LoVo (cell line): ENCODE measurements at places on chromosomes 4 and X.
A peak's percentile ranks its signal among the peaks of the same experiment; 100 is the strongest.

GRCh38 chr4:144304025-144304424, 163.5 kb upstream of the GYPA start:
- DNase-seq: no peak

DNA sequence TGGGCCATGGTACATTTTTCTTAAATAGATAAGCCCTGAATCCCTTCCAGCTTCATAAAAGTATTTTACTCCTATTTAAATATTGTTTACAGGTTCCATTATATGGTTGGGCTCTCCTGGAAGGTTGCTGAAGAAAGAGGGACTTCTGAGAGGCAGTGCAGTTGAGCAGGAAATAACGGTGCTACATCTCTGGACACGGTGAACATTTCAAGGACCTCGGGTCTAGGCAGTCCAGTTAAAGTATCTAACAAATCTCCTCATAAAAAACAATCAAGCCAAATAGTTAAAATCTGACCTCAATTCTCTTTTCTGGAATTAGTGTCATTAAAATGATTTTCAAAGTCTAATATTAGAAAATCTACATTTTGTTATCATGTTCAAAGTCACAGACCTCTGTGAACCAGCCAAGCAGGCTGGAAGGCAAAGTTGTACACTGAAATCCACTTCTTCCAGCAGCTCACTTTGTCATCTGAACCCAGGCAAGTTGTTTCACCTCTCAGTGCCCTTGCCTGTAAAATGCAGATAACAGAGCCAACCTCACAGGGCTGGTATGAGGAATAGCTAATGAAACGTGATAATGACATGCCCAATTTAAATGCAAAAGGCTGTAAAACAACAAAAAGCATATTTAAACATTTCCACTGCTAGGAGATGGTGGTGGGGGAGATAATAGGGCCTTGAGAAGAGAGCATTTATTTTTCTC, 267.0 kb upstream of the KLF3 start:
- DNase-seq: no peak

GRCh38 chr4:168879188-168879587, 130.9 kb downstream of the CBR4 start:
- DNase-seq: no peak

DNA sequence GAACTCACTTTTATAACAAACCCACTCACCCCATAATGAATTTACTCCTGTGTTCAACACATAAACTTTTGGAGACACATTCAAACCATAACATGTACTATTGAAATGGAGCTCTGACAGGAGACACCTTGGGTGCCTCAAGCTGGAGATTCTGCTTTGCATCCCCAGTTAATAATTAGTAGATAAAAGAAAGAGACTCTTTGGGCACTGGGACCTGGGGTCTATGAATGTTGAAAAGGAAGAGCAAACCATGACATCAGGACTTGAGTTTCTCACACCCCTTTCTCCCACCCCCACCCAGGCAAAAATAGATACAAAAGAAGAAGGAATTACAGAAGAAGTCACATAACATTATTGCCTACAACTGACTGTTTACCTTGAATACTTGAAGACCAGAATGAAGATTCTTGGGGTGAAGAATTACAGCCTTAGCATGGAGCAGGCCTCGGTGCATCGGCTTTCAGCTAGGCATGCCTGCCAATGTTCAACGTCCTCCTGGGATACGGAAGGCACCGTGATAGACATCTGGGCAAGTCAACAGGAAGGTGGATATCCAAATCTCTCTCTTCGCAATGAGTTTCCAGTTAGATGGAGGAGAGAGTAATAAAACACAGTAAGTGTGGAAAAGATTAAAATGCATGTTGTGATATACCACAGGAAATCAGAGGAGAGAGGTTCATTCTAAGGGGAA, 316.0 kb downstream of the TRIML1 start:
- no peak for DNase-seq

DNA sequence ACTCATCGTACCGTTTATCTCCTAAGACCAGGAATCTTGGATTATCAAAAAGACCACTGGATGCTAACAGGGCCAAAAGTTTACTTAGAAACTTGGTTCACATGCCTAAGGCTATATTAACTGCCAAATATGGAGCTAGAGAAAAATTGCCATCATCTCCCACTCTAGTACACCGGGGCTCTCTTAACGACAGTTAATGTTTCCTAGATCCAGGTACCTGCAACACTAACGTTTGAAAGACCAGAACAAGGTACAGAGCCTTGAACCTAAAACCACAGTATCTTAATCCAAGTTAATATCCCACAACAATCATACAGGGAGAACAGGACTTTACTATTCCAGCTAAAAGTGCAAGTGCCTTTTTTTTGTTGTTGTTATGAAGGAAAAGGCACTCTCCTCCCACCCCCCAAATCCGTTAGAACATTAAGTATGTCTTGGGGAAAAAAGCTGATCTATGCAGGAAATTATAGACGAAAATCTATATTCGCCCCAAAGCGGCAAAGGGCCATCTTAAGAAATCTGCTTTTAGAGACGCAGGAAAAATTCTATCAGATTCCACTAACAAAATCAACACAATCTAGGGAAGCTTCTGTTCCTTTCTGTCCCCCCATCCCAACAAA, 1.3 kb downstream of the G3BP2 start:
- no peak for DNase-seq

GRCh38 chr4:8038719-8039251, 99.1 kb upstream of the AFAP1 start:
- no peak for DNase-seq

DNA sequence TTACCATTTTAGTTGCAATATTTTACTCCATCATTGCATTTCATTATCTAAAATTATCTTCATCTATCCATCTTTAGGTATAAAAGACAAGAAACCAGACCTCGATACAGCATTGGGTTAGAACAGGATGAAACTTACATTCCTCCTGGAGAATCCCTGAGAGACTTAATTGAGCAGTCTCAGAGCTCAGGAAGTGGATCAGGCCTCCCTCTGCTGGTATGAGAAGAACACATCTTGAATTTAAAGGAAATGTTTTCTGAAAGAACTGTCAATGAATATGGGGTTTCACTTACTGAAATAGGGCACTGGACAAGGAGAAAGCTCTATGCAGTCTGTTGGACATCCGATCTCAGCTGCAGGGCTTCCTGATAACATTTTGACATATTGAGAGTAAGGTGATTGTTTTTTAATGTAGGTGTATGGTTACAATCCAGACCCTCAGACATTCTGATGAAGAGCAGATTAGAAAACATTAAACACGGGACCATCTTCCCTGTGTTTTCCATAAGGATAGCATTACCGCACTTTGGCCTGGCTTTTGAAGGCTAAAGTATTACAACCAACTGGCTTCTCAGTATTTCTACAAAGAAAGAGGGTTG, 367.2 kb downstream of the BMPR1B start:
- peak; percentile 54 for DNase-seq

DNA sequence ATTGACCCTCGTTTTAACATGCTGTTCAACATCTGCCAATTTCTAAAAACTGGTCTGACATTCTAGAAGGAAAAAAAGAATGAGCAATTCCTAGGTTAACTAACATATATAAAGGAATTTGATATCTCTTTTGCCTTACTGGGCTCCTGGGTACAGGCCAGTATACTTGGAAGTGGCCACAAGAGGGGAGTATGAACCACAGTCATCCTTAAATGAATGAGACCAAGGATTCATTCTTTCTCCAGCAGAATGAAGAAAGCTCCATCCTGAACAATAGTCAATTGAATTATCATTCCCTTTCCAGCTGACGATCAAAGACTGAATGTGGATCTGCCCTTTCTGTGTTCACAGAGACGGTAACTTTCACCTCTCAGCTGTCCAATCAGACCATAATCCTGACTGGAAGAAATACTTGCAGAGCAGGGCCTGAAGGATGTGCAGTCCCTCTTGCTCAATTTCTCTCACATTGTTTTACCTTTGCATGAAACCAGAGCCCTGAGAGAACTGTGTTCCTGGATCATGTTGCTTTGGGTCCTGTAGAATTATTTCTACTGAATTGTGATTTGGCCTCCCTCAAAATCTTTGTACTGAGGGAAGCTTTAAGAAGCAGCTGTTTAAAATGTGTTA, 14.8 kb upstream of the SPARCL1 start:
- peak; percentile 28 for DNase-seq

DNA sequence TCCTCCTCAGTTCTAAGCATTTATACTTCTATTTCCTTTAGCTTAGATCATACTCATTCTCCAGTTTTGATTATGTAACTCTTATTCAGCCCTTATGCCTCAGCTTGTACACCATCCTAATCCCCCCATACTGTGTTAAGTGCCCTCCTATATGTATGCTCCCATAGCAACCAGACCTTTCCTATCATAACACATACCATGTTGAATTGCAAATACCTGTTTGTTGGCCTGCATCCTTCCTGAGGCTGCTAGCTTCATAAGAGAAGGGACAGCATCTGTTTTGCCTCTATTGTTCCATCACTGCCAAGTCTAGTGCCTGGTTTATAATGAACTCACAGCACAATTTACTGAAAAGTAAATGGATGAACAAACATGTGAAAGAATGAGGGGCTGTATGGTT, 443.7 kb downstream of the CENPC start:
- no peak for DNase-seq

DNA sequence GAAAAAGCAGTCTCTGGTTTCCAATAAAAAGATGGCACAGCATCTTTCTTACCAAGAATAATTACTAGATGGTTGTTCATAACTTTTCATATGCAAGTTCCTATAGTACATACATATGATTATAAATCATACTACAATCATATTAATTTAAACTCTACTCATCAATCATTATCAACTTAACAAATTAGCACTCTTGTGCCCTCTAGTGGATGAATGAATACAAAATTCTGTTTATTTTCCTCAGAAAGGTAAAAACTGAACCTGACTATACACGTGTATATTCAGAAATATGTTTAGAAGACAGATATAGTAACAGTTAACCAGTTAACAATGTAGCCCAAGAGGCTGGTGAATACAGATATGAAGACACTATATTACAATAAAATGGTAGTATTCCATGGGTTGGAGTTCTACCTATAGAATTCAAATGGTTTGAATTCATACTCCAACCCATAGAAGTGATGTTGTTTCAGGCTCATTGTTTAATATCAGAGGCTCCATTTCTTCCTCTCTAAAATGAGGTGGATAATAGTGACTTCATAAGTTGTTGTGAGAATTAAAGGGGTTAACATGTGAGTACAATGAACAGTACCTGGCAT, 100.0 kb downstream of the ADAMTS3 start:
- DNase-seq: peak; percentile 18

DNA sequence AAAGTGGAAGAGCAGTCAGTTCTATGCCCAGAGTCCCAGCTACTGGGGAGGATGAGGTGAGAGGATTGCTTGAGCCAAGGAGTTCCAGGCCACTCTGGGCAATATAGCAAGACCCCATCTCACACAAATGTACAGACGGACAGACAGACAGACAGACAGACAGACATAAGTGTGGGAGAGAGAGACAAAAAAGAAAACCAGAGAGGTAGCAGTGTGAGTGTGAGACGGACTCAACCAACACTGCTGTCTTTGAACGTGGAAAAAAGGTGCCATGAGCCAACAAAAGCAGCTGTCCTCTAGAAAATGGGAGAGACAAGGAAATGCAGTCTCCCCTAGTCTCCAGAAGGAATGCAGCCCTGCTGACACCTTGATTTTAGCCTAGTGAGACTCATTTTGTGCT, 18.2 kb upstream of the RPL34 start:
- no peak for DNase-seq

DNA sequence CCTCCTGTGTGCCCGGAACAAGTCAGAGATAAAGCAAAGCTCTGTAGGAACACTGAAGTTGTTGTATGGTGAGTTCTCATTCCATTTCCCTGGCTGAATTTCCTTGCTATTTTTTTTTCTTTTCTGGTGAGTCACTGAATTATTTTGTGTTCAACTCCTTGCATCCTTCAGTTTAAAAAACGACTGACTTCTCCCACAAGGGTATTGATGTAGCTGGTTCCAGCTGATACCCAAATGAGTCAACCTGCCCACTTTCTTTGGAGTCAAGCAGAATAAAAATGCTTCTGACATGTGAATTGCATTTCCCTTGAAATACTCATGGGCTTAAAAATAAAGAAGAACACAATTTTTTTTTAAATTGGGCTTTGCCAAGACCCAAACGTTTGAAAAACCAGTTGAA, 85.5 kb downstream of the SHOX start:
- DNase-seq: no peak

GRCh38 chrX:132216806-132217202, 2.4 kb downstream of the RAP2C start:
- no peak for DNase-seq

DNA sequence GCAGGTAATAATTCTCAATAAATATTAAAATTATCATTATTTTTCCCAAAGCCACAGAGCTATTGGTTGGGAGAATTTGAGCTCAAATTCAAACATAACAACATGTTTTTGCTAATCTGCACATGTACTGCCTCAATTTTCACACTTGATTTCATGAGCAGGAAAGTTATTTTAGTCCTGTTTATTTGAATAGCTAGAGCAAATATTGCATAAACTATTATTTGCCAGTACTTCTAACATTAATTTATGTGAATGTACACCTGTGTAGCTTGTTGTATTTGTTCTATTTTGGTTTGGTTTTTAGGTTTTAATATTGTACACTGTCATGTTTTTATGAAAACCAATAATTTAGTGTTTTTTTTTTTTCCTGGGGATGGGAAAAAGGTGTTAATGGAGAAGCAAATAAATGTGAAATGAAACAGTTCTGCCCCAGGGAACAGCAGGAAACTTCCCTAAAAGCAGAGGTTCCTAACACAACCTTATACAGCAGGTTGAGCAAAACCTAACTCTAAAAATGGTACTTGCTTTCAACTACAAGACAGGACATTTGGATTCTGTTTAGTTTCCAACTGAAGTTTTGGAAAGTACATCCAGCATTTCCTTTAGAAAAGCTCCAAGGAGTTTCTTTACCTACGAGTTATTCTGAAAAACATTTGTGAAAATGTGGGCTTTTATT, 99.4 kb downstream of the SYNPO2 start:
- DNase-seq: no peak

DNA sequence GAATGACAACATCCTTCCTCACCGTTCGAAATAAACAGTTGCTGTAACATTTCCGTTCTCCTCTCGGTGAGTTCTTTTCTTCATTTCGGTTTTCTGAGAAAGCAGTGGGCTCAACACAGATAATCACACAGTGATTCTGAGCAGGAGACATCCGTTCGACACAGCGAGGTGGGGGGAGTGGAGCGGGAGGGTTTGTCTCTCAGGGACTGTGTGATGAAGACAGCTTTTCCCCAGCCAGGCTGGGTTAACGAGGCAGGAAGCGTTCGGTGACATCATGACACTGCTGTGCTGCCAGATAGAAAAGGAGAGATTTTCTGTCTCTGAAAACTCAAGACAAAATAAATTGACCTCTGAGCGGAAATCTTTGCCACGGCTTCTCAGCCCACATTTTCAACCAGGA, 119.3 kb downstream of the CRLF2 start:
- no peak for DNase-seq

- no peak for DNase-seq
Measured at GRCh38 chrX:69388526-69388925, 115.6 kb upstream of the NALF2 start.

DNA sequence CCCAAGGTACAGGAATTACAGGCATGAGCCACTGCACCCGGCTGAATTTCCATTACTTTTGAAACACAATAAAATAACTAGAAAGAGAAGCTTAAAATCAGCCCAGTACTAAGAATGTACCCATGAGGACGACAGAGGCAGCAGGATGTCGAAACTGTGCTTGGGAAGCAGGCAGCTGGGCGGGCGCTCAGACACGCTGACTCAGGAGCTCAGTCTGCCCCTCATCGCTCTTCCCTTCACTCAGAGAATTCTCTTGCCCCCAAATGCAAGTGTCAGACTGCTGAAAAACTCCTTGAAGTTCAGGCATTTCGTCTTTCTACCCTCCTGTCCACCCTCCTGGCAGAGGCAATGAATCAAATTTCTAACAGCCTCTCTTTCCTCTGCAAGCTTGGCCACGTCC, 41.0 kb upstream of the CDKN2AIP start:
- DNase-seq: no peak
